ENCODE measurements at places on chromosomes 16 and 17. TPM values are rescaled to one million over a fixed set of nuclear protein-coding genes. Genes with fewer than 3 reads are reported as not detected.
A peak's percentile ranks its signal among the peaks of the same experiment; 100 is the strongest.

DNA sequence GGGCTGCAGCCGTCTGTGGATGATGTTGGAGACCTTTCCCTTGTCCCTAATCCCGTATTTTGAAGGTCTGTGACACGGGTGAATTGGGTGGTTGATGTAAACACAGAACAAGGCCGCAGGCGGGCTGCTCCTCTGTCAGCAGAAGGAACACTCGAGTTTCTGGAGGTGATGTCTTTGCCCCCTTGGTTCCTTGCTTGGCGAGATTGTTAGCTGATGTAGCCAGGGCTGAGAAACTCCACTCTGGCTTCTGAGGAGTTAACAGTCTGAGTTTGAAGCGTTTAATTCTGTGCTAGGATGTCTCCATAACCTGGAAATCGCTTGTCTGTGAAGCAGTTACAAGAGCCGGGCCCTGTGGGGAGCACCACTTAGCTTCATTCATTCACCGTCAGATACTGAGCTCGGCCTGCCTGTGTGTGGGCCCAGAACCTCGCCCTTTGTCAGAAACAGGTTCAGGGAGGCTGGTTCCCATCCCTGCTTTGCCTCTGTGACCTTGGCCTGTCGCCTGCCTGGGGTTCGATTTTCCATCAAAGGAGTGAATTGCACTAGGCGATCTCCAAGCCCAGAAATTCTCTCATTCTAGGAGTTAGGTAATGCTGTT is 1.3 kb downstream of the MAPK8IP3 start:
- DNase-seq: no peak

The OR1F1 gene
- 0.58 TPM for total RNA-seq

- peak; percentile 53 for DNase-seq
These were observed at the start of gene MAF for GRCh38 chr16:79600638-79601091. Gene MAF, minus strand, starts transcription at chr16:79600737. Its CDS starts 835 bp downstream, at chr16:79599902.

DNA sequence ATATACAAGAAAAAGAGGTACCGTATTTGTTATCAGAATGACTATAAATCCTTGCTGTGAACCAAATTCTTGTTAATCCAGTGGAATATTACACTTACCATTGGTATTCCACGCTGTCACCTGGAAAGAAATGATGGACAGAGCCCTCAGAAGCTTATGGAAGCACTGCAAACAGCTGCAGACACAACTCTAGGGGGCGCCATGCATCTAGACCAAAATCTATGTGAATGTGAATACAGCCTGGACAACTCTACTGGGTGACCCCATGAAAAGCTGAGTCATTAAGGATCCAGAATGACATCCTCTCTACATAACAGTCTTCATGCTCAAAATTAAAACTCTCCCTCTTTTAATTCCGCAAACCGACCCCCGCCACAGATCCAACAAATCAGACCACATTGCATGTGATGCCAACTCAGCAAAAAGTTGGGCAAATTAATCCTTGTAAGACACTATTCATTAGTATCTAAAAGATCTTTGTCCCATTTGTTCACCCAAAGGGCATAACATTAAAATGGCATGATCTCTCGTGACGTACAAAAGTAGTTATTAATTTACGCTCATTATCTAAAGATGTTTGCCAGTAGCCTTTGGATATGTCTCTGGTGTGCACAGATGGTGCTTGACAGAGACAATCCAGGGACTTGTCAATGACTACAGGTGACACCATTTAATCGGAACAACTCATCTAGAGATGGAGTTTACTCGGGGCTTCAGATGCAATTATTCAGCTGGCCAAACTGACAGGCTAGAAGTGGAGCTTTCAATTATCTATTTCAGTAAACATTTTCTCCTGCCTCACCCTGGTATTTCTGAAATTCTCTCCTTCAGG is 552.7 kb upstream of the PSMD7 start:
- DNase-seq: peak; percentile 4

The TP53I13 gene
- total RNA-seq: 65.2 TPM

The FBXL16 gene
- total RNA-seq: 2.0 TPM

The SHISA6 gene
- total RNA-seq: not detected
